ENCODE measurements at places on chromosomes 11 and 22.

GRCh38 chr22:46001426-46002106, 24.6 kb upstream of the WNT7B start:
- DNase-seq, result no peak

DNA sequence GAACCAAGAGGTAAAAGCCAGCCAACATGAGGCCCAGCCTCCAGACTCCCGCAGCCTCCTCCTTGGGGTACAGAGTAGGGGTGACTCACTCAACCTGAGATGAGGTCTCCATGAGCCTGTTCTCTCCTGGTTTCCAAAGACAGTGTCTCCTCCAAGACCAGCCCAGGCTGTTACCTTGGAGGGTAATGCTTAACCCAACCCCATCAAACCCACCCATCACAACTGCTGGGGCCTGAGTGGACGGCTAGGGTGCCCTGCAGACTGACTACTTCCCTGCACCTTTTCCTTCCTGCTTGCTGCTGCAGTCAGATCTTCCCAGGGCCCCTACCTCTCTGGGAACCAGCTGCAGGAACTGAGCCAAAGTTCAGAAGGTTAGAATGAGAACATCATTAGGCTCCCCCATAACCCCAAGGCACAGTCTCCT, 5.1 kb upstream of the NOL12 start:
- no peak for DNase-seq

DNA sequence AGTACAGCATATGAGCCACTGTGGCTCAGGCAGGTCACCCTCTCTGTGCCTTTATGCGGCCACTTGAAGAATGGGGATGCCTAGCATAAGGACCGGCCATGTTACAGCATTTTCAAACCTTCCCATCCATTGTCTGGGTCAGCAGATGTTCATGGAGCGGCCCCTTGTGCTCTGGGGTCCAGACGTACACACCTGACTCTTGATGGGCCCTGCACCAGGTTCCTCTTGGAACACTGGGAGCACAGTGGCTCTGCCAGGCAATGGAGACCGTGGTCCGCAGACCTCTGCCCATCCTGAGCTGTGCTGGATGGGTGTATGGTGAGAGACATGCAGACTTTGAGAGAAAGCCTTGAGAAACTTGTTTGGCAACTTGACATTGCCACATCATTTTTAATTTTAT, 9.8 kb downstream of the PRDM11 start:
- no peak for DNase-seq

DNA sequence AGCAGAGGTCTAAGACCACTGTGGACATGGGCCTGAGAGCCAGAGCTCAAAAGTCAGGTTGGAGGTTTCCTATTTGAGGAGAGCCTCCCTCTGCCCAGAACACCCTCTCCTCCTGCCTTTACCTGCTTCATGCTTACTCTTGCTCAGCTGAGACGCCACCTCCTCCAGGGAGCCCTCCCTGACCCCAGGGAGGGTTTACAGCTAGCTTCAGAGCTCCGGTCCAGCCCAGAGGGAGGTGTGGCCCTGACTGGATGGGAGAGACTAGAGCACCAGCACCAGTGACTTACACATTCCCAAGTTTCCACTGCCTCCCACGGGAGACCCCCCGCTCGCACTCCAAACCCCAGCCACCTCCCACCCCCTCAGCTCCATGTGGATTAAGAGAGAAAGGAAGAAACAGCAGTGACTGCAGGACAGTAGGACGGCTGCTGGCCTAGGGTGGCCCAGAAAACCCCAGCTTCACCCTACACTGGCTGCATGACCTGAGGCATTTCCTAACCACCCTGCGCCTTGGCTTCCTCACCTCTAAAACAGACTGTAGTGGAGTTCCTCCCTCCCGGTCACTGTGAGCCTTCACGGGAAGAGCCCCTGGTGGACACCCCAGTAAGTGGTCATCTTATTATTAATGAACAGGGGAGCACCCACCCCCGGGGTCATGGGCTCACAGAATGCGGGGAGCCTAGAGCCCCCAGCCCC, 24.5 kb upstream of the PDGFB start:
- DNase-seq, result no peak

- DNase-seq, result no peak
Observed at GRCh38 chr22:26401726-26402125, 27.3 kb upstream of the ASPHD2 start.

DNA sequence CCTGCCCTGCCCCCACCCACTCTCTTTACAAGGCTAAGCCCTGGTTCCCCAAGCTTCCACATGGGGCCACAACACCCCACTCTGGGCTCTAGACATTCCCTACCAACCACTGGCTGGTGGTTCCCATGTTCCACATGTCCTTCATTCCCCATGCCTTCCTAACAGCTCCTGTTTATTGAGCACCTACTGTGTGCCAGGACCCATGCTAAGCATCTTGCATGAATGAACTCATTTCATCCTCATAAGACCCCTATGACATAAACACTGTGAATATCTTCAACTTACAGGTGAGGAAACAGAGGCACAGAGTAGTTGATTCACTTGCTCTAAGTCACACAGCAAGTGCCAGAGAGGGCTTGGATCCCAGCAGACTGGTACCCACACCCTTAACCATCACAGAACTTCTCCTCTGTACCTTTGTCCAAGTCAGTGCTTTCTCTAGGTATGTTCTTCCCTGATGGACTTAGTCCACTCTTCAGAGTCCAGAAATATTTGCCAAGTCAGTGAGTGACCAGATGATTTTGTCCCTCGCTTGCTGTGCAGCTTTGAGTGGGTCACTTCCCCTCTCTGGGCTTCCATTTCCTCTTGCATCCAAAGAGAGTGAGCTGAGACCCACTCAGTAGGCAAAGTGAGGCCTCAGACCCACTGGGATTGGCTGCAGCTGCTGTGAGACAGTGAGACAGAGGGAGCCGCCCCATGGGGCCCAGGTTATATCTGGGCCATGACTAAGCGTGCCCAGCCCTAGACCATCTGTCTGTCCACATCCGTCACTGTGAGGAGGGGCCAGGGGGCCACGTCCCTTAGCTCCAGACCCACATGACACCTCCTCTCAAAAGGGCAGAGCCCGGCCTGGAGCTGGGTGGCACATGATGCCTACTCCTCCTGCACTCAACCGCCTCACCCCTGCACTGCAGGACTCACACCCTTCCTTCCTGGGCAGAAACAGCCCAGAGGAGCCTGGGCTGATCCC, 132.4 kb downstream of the MN1 start:
- no peak for DNase-seq

- DNase-seq, result peak; percentile 43
Observed at GRCh38 chr11:66543263-66544107, 2.4 kb downstream of the ZDHHC24 start.

- peak; percentile 55 for DNase-seq
Observed at GRCh38 chr11:69101115-69101791, 52.5 kb downstream of the TPCN2 start.

- no peak for DNase-seq
Observed at GRCh38 chr11:32870676-32871075, 21.9 kb upstream of the QSER1 start.

- DNase-seq, result no peak
Observed at GRCh38 chr11:86151174-86152005, 82.5 kb upstream of the PICALM start.

DNA sequence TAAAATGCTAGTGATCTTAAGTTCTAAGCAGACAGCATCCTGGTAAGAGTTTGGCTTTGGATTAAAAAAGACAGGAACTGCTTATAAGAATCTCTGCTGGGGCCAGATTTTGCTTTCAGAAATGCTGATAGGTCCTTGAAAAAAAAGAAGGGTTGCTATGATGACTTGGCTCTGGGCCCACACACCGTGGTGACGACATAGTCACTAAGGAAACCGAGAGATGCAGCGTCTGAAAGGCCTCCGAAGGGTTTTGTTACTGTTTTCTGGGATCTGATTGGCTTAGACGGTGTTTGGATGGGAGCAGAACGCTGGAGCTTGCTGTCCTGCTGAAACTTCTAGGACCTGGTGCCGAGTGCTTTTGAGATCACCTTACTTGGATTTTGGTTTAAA, 8.4 kb downstream of the FAM118A start:
- peak; percentile 77 for DNase-seq

DNA sequence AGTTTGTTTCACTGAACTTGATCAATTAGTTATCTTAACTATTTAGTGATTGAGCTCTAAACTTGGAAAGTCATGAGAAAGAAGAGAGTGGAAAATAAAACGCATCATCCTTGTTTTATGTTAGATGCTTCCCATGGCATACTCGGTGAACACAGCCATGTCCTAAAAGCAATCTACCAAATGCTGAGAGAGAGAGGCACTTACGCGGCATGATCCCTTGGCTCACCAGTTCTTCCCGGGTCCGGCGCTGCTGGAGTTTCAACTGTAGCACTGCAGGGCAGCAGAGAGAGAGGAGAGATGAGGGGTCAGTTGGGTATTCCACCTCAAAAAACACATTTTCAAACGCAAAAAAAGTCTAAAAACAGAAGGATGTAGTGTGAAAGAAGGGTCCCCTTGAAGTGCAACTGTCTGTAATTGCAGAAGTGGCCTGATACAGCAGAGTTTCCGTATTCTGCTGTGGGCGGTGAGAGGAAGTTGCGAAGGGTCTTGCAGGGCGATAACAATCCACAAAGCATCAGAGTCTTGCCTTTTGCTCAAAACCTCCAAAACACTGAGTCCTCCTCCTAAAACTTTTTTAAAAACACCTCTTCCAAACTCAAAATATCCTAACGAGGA, 92.7 kb downstream of the SGSM3 start:
- DNase-seq, result peak; percentile 28

DNA sequence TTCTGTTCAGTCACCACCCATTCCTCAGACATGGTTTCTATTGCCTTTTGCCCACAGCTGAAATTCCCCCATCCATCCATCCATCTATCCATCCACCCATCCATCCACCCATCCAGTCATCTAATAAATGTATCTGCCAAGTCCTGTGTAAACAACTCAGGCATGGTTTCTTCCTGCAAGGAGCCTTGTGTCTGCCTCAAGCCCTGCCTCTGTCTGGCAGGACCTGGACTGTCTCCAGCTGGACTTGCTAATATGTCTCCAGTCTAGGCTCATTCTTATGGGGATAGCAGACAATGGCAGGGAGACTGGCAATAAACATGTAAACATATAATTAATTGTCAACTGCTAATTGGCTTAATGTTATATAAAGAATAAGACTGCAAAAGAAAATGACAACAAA, 64.7 kb upstream of the AMPD3 start:
- no peak for DNase-seq

- DNase-seq, result no peak
Observed at GRCh38 chr11:115497303-115497702, 6.9 kb downstream of the CADM1 start.

DNA sequence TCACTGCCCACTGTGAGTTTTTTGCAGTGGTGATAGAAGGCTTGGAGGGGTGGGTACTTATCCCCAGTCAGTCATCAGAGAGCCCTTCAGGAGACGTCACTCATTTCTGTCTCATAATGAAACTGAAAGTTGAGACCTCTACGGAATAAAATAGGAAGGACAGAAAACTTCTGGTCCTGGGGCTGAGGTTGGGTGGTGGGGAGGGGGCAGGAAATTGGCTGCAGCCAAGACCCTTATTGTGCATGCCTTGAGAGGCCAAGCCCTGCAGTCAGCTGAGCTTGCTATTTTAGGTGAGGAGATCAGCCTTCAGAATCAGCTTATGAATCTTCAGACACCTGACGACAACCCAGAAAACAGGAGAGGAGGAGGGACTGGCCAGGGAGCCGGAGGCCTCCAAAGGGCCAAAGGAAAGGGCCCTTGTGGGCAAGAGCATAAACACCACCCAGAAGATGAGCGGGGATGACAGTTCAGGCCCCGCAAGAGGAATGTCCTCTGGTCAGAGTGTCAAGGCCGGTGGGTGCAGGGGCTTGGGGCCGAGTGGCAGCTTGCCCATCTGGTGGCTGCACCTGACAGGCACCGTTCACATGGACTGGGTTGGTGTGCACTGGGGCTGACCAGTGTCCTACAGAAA, 17.9 kb upstream of the ADA2 start:
- DNase-seq, result no peak

DNA sequence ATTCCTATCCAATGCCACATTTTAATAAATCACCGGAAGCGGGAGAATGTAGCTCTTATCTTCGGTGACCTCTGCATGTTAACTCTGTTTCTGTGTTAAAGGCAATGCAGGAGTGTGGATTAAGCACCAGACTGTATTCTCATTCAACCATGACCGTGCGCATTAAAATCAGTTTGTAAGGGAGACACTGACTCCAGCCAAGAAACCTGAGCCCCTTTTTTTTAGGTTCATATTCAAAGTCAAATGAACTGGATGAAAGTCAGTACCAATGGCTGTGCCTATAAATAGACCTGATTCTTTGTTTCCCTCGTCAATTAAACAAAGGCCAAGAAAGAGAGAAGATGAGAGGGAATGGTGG, 32.2 kb downstream of the C11orf91 start:
- DNase-seq, result no peak

- no peak for DNase-seq
Observed at GRCh38 chr11:118314988-118315411, 10.5 kb downstream of the CD3E start.

DNA sequence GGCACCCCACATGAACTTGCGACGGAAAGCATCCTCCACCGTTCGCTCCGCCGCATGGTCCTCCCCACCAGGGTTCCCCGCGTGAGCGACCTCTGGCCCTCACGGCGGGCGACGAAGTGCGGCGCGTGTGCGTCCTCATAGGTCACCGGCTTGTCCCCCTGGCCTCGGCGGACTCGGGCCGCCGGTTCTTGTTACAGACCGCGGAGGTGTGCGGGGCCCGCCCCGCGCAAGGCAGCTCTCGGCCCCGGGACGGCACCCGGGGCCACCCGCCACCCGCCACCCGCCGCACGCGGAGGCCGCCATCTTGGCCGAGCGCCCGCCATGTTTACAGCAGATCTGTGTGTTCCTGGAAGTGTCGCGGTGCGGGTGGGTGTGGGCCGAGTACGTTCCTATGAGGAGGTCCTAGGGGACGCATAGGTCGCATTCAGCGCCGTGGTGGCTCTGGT, 3.5 kb upstream of the IFITM2 start:
- peak; percentile 7 for DNase-seq

DNA sequence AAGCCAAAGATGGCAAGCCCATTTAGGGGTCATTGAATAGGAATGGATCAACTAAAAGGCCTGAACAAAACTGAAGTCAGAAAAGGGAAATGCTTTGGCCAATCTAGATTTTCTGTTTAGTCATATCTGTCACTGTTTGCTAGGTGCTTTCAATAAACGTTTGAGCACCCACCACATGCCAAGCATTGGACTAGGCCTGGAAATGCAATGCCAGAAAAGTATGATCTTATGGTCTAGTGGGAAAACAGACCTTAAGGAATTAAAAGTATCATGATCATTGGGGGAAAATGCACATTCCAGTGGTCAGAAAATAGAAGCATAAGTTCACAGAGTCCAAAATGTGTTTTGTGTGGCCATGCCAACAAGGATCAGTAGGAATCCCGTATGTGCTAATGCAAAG, 76.8 kb upstream of the BIRC3 start:
- DNase-seq, result no peak

GRCh38 chr11:78209478-78209877, 20.8 kb downstream of the USP35 start:
- no peak for DNase-seq

GRCh38 chr11:608791-609251, 6.9 kb downstream of the IRF7 start:
- DNase-seq, result no peak

GRCh38 chr11:27212248-27212780, 150.7 kb downstream of the CCDC34 start:
- no peak for DNase-seq

- no peak for DNase-seq
Observed at GRCh38 chr11:132586801-132587200, 945.5 kb downstream of the OPCML start.

- DNase-seq, result no peak
Observed at GRCh38 chr22:23834406-23834792, 4.4 kb downstream of the DERL3 start.

- DNase-seq, result no peak
Observed at GRCh38 chr22:47022475-47022874, 260.0 kb downstream of the TBC1D22A start.

- DNase-seq, result no peak
Observed at GRCh38 chr11:103601225-103601846, 435.1 kb upstream of the DDI1 start.
